Naive thymus-derived CD4-positive, alpha-beta T cell (primary cell): ENCODE measurements at places on chromosomes 3 and 15. TPM values are rescaled to one million over a fixed set of nuclear protein-coding genes. Genes with fewer than 3 reads are reported as not detected.

DNA sequence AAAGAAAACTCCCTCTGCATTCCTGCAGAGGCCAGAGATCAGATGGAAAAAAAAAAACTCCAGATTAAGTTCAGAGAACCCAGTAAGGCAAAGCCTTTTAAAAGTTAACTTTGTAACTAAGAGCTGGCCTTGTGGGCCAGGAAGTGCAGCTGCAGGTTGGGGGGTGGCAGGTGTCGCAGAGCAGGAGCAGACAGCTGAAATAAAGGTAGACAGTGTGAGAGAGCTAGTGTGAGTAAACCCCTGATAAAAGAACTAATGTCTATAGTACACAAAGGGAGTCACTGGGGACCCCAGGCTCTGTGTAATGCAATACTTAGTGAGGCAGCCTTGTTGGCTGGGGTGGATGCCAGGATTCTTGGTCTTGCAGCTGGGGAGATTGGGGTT is 42.1 kb downstream of the PPCDC start:
- no peak for DNase-seq

DNA sequence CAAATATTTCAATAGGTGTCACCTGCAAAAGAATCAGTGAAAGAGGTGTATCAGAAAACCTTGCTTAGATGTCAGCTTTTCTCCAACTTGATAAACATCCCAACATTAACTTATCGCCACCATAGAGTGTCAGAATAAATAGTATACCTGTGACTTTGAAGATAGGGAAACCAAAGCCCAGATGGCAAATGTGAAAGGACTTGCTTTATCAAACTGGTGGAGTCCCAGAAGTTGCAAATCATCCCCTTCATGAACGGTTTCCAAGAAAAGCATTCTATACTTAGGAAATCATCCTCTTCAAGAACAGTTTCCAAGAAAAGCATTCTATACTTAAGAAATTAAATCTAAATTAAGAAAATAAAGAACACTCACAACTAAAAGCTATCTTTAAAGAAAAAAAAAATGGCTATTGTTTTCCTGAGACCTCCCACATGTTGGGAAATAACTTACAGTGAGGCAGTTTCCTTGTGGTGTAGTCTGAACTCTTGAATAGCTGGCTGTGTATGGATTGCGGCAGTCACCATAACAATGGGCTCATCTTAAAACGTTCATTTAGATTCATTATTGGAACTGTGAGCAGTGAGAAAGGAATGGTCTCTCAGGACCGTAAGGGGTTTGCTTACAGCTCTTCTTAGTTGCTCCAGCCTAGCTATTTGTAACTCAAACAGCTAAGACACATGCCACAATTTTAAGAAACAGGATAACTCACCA is 56.5 kb downstream of the GHSR start:
- no peak for DNase-seq

GRCh38 chr3:190116551-190117067 is 4.1 kb downstream of the P3H2 start:
- no peak for DNase-seq

DNA sequence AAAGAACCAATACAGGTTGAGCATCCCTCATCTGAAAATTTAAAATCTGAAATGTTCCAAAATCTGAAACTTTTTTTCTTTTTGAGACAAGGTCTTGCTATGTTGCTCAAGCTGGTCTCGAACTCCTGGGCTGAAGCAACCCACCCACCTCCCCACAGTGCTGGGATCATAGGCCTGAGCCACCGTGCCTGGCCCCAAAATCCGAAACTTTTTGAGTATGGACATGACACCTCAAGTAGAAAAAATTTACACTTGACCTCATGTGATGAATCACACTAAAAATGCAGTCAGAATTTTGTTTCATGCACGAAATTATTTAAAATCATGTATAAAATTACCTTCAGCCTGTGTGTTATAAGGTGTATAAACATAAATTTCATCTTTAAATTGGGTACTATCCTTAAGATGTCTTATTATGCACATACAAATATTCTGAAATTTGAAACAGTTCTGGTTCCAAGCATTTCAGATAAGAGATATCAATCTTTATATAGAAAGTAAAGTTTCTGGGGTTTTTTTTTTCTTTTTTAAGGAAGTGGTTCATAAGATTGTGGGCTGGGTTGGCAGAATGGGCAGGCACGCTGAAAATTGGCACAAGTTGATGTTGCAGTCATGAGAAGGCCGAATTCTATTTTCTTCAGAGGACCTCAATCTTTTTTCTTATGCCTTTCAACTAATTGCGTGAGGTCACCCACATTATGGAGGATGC is 72.5 kb downstream of the SPRED1 start:
- no peak for DNase-seq

GRCh38 chr15:42733027-42733426 is 3.9 kb downstream of the CDAN1 start:
- no peak for DNase-seq

DNA sequence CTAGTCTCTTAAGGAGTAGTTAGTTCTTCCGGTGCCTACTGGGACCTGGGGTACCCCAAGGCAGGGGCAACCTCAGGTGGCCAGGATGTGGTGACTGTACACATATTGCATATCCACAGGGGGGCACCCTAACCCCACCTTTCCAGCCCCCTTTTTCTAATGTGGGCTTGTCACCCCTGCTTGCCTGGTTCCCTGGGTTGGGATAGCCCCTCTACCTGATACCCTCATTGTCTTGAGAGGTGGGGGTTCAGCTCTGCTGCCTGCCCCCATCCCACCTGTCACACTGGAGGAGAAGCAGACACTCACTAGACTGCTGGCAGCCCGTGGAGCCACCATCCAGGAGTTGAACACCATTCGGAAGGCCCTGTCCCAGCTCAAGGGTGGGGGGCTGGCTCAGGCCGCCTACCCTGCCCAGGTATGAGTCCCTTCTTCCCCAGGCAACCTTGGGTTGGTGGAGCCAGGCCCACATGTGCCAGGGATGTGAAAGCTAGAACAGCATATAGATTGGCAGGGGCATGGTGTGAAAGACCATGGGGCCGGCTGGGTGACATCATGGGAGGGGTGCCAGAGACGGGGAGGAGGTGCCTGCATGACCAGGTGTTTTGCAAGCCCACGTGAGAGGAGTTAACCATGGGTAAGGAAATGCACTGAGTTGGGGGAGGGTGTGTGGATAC is 4.0 kb downstream of the GLYCTK start:
- DNase-seq, result no peak

- DNase-seq, result no peak
Observed at GRCh38 chr3:127162947-127163645, 29.8 kb upstream of the PRR23E start.

DNA sequence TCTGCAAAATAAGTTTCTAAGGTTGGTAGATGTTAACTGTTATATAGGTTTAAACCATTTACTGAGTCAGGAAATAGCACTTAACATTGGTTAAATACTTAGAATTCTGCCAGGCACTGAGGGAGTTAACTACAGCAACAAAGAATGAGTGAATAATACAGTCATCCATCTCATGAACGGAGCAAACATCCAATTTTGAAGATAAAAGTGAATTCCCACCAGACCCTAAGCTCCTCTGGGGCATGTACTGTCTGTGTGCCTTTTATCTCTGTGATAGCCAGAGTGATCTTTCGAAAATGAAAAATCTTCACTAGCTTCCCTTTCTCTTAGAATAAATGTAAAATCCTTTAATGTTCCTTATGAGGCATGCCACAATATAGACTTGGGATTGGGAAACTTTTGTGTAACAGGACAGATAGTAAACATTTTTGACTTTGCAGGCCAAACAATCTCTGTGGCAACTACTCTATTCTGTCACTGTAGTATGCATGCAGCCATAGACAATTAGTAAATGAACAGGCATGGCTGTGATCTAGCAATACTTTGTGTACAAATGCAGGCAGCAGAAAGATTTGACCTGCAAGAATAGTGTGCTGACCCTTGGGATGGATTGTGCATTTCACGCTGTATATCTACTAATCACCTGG is 294.5 kb upstream of the LMCD1 start:
- no peak for DNase-seq

The RTF1 gene
- total RNA-seq, result 36.2 TPM

The SLC12A1 gene
- not detected for total RNA-seq

The COL6A5 gene
- not detected for total RNA-seq
